ENCODE measurements at places on chromosomes 5 and 9. TPM values are rescaled to one million over a fixed set of nuclear protein-coding genes. Genes with fewer than 3 reads are reported as not detected.

GRCh38 chr5:175831507-175831906 is 39.9 kb upstream of the CPLX2 start:
- no peak for DNase-seq

DNA sequence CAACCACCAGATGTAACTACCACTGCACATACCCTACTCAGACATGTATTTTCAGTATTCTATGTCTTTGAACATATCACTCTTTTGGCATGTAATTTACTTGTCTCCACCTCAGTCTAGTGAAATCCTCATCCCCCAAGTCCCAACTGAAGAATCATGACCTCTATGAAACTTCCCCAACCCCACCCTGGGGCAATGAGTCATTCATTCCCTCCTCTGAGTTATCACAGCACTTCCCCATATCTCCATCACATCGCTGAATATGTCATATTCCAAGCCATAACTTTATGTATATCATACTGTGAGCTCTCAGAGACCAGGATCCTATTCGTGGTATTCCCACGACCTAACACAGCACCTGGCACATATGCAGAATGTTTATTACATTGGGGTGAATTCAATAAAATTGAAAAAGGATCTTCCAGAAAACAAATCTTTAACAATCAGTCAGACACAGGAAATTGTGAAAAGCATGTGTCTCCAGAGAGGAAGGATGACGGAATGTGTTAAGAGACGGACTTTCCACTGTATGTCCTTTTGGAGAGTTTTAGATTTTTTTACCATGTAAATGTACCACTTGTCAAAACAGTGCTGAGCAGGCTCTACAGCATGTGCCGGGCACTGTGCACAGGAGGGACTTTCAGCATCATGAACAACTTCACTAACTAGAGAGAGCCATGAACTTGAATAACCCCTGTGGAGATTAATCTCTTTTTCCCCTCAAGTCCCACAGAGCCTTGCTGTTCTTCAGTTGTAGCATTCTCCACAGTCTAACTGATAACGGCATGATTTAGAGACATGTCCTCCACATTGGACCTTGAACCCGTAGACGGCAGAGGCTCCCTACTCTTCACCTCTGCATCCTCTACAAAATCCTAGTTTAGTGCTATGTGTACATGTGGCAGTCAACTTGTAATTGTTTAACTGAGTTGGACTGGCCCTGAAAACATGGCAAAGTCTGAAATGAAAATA is 213.5 kb downstream of the GLIS3 start:
- peak; percentile 35 for DNase-seq

GRCh38 chr5:6576861-6577501 is 55.9 kb downstream of the NSUN2 start:
- peak; percentile 49 for DNase-seq

- DNase-seq: no peak
Observed at GRCh38 chr5:109247986-109248385, 161.8 kb downstream of the PJA2 start.

DNA sequence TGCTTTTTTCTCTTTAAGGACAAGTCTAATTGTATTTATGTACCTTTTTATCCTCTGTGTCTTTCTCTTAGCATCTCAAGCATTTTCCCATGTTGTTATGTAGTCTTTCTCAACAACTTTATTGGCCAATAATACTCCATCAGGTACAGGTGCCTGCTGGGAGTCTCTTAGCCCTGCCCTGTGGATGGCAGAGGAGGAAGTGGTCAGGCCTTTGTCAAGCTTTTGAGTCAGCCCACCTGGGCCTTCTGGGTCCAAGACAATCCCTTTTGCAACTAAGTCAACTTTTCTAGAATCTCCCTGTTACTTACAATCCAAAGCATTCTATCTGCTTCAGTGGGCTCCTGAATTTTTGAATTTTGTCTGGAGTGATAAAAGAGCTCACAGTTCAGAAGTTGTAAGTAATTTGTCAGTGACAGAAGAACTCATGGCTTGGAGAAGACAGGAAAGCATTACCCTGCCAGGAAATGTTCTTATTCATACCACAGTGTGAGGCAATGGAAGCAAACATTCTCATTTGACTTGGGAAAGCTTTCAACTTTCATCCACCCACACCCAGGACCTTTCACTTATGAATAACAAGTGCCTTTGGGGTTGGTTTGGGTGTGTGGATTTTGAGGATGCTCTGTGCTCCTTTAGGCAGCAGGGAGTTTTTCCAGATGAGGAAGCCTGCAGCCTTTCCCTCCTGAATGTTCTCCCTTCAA is 200.0 kb upstream of the S1PR3 start:
- DNase-seq: peak; percentile 95

GRCh38 chr5:159566832-159567231 is 236.5 kb upstream of the IL12B start:
- DNase-seq: no peak

The ISL1 gene
- total RNA-seq: 6.1 TPM

The FOXD4L6 gene
- 0.13 TPM for total RNA-seq

The SPATA31A3 gene
- total RNA-seq: not detected

The TMEM252 gene
- not detected for total RNA-seq

The ANKRD34B gene
- not detected for total RNA-seq

The GRM6 gene
- total RNA-seq: not detected

All from bronchial epithelial cell (primary cell).